ENCODE measurements at places on chromosomes 4 and X.

GRCh38 chr4:5144384-5144783 is 93.1 kb downstream of the STK32B start:
- DNase-seq, result no peak

GRCh38 chr4:108001540-108002135 is 11.9 kb downstream of the HADH start:
- no peak for DNase-seq

- DNase-seq, result no peak
Measured at GRCh38 chrX:95860127-95860526, 824.5 kb upstream of the DIAPH2 start.

DNA sequence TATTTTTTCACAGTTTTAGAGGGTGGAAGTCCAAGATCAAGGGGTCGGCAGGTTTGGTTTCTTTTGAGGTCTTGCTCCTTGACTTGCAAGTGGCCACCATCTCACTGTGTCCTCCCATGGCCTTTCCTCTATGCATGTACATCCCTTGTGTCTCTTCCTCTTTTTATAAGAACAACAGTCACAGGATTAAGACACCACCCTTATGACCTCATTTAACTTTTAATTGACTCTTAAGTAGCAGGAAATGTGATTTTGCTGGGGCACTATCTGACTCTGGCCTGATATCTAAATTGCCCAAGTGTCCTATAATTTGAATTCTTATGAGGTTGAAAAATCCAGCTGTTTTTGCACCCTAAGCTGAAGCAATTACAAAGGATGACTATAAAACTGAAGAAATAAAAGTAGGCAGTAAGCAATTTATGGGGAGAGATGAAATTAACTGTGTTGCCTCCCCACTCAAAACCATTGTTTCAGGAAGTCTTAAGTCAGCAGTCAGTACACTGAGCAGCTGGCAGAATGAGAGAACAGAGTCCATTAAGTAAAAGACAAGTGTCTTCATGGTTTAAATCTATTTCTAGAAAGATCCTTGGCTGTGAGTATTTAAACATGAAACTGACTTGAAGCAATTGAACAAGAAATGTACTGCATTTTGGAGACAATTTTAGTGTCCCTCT is 601.3 kb downstream of the SPRY1 start:
- DNase-seq, result no peak

GRCh38 chr4:155085843-155086530 is 122.4 kb upstream of the NPY2R start:
- no peak for DNase-seq

DNA sequence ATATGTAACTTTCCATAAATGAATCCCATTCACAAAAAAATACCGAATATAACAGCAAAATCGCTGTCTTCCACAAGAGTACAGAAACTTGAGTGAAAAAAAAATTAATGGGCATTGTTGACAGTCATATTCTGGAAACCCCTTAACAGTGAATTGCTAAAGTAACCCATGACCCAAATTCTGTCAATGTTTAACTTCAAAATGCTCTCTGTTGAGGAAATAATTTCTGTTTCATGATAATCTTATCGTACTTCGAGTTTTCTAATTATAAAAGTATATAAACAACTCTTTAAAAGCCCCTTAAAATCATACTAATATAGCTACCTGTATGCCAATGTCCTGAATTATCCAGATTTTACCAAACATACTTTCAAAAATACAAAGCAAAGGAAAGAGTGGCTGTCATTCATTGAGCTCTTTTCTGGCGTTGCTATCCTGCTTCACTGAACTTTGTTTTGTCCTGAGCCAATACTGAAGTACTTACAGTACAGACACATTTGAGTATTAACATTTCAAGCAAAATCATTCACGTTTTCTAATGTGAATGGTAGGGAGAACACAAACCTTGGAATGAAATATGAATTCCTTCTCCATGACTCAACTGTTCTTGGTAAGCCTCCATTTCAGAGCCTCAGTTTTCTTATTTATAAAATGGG is 2.4 kb downstream of the XAGE3 start:
- no peak for DNase-seq

GRCh38 chrX:118353081-118353850 is 7.4 kb downstream of the WDR44 start:
- DNase-seq, result no peak

- no peak for DNase-seq
Measured at GRCh38 chr4:40427128-40427527, 92.0 kb downstream of the CHRNA9 start.

DNA sequence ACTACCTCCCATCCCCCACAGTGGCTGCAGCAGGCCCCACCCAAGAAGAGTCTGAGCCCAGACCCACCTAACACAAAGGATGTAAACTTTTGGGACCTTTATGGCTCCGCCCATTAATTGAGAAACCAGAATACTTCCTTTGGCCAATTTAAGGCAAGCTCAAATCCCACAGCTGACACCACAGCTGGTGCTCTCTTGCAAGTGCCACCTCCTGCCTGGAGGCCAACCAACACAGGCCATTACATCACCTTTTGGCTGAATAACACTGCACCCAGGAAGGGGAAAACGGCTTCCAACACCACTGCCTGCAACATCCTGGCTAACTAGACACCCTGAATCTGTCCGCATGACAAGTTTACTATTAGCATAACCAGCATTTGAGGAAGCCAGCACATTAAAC is 248.8 kb downstream of the PRDM5 start:
- DNase-seq, result no peak

- no peak for DNase-seq
Measured at GRCh38 chr4:176090115-176090514, 24.5 kb downstream of the WDR17 start.

DNA sequence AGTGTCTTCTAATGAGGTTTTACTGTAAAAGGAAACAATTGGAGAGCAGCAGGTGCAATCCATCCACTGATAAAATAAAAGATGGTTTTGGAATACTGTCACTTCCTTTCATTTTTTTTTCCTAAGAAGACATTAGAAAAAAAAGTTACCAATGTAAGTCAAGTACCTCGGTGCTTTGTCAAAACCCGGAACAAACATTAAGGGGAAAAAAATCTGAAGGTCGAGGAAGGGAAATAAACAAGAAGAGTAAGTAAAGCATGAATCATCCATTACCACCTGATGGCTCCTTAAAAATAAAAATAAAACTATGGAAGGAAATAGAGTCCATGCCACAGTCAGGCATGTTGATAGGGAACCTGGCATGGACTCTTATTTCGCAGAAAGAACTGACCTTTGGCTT is 15.3 kb upstream of the XPNPEP2 start:
- DNase-seq, result no peak

DNA sequence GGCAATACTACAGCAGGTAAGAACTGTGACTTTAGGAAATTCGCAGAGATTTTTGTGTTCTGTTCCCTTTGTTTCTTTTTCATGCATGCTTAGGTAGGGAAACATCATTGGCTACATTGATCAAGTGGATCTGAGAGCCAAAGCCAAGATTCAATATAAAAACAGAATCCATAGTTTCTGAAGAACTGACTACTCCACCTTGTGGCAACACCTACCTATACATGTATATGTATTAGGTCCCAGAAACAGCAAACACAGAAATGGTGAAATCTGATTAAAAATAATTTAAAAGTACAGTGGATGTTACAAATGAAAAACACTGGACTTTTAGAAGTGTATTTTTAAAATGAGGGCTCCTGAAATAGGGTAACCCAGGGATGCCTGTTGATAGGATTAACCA is 322.6 kb upstream of the MAOA start:
- no peak for DNase-seq

DNA sequence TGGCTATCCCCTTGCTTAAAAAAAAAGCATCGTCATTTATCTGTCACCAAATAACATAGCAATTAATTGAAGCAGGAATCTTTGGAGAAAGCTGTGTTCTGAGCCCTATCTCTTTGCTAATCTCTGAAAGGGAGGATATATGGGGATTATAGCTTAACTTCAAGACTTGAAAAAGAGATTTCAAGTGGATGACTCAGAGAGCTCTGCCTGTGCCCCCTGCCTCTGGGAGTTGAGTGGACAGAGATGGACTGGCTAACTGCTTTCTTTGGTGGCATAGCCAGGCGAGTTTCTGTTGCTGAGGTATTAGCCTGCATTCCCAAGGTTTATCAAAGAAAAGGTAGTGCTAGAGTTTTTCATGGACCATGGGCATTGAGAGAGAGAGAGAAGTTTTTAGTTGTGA is 91.6 kb downstream of the DDIT4L start:
- no peak for DNase-seq

- DNase-seq, result no peak
Measured at GRCh38 chr4:188196134-188196735, 57.0 kb downstream of the TRIML1 start.

GRCh38 chr4:77040270-77040669 is 35.5 kb downstream of the CCNI start:
- DNase-seq, result no peak

DNA sequence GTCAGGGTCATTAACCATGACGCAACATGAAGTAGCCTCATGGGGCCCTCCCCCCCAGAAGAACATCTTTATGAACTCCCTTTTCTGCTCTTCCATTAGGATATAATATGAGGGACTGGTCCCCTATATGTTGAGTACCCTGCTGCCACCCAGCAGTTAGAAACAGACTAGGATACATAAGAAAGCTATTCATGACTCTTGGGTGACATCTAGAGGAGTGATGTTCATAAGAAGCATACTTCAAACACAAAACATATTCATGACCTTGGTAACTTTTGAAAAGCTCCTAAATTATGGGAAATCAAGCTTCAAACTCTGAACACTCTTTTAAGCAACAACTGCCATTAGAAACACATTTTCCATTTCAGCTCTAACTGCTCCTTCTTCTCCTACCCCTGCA is 155.2 kb upstream of the SPIN4 start:
- no peak for DNase-seq

DNA sequence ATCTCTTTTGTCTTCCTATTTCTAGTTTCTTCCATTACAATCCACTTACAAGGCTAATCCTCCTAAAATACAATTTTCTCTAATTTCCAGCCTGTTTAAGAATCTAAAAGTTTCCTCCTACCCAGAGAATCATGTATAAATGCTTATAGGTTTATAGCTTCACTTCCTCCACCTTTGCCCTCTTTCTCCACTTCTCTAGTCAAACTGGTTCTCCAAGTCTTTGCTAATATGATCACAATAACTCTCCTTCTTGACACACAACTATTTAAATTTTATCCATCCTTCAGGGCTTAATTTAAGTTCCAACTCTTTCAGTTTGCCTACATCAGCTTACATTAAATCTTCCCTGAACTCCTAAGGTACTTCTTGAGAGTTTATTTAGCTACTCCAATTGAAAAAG is 69.2 kb downstream of the RPS6KA6 start:
- DNase-seq, result no peak

GRCh38 chr4:1201851-1202525 is 29.6 kb upstream of the SPON2 start:
- no peak for DNase-seq
